ENCODE measurements at places on chromosomes 2 and 18. TPM values are rescaled to one million over a fixed set of nuclear protein-coding genes. Genes with fewer than 3 reads are reported as not detected.

GRCh38 chr18:21452276-21452780 lies 148.2 kb downstream of the ESCO1 start:
- no peak for DNase-seq

SLC5A6 gene
- 21.0 TPM for polyA plus RNA-seq

DNA sequence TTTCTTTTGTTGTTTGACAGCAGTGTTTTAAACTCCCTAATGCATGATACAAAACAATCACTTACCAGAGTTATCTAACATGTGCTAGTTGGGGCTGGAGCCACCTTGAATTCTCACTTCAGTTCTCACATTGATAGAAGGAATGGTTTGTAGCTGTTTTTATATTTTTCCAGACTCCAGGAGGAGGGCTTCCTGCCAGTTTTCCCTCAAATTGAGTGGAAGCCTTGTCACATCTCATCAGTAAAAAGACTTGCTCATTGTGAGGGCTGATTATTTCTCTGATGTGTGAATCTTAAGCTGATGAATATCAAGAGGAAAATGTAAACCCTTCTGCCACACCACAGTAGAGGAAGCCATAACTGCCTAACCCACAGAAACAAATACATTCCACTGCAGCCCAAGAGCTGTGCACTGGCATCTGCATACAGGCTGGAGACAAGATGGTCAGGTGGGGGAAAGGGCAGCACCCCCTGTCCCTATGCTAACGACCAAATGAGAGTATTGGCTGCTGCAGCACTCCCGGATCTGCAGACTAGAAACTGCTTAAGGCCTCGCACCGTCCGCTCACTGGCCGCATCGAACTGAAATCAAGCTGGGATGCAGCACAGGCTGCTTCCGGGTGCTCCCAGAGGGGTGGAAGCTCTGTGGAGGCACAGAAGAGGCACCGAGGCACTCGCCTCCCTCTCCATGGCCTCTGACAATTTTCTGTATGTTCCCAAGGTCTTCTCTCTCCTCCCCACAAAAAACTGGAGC lies 73.7 kb upstream of the TPO start:
- no peak for DNase-seq

C2orf81 gene
- polyA plus RNA-seq: 2.6 TPM

MROH2A gene
- polyA plus RNA-seq: not detected

- no peak for DNase-seq
Observed at GRCh38 chr2:98308068-98308467, 38.2 kb upstream of the CNGA3 start.

EIPR1 gene
- polyA plus RNA-seq: 39.2 TPM

GRCh38 chr18:55252053-55252675 lies 292.9 kb upstream of the CCDC68 start:
- no peak for DNase-seq

BUB1 gene
- polyA plus RNA-seq: 0.56 TPM
